ENCODE measurements at places on chromosomes 6 and 20. TPM values are rescaled to one million over a fixed set of nuclear protein-coding genes. Genes with fewer than 3 reads are reported as not detected.

CCN2 gene
- total RNA-seq: 556 TPM

DNA sequence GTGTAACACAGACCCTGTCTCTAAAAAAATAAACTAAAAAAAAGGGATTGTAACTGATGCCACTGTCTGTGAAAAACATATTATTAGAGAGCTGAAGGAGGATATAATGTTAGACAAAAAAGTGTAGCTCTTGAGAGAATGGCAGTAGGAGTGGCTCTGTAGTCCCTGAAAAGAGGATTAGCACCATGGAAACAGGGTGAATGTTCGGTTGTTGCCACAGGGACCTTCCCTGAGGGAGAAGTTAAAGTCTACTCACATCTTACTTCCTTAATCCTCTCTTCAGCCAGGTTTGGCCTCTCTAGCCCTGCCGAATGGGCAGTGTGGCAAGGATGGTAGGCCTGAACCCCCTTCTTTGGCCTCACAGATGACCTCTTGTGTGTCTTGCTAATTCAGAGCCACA is 12.1 kb downstream of the SCAND1 start:
- H3K36me3 ChIP-seq: peaks cover 83% of the 10 kb centered on the region
- H3K27ac ChIP-seq: no peak overlapping the region
- no peaks in the 10 kb centered on the region for H3K4me1 ChIP-seq
- no peak for DNase-seq
- no peak overlapping the region for H3K4me3 ChIP-seq

DNA sequence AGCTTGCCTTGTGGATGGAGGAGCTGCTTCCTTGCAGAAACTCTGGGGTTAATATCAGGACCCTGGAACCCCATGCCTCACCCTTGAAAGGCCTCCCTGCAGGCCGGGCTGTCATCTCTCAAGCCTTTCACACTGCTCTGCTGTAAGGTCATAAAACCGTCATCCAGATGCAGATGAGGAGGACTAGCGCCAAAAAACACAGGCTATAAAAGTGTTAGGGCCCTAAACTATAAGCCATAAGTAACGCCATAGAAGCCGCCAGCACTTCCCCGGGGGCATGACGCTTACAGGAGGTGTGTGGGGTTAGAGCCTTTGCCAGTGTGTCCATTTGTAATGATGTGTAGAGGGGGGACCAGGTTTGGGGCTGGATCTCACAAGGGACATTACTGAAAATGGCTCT is 47.6 kb downstream of the CDH4 start:
- H3K27me3 ChIP-seq: no peaks in the 10 kb centered on the region
- H3K36me3 ChIP-seq: no peaks in the 10 kb centered on the region
- H3K4me1 ChIP-seq: peaks cover 17% of the 10 kb centered on the region
- DNase-seq: no peak

GRCh38 chr20:54263116-54263690 is 55.3 kb downstream of the PFDN4 start:
- H3K27me3 ChIP-seq: no peaks in the 10 kb centered on the region
- no peak overlapping the region for H3K27ac ChIP-seq
- no peak overlapping the region for H3K4me3 ChIP-seq
- no peak for DNase-seq
- peaks cover 7% of the 10 kb centered on the region for H3K4me1 ChIP-seq

DNA sequence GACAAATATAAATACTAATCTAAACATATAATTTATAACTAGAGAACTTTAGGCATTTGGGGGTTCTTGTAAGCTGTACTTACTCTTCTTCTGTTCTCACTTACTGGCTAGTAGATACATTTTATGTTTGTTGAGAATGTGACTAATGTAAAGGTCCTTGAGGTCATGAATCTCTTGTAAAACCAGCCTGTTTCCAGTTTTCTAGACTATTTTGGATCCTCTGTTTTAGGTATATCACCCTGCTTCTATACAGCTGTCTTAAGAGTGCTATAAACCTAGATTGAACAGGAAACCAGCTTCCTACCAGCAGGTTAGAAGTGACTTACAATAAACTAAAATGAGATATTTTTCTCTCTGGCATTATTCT is 134.2 kb downstream of the PLCB4 start:
- DNase-seq: no peak
- H3K36me3 ChIP-seq: no peaks in the 10 kb centered on the region
- H3K27me3 ChIP-seq: no peaks in the 10 kb centered on the region
- H3K27ac ChIP-seq: no peak overlapping the region
- H3K4me1 ChIP-seq: no peaks in the 10 kb centered on the region

DNA sequence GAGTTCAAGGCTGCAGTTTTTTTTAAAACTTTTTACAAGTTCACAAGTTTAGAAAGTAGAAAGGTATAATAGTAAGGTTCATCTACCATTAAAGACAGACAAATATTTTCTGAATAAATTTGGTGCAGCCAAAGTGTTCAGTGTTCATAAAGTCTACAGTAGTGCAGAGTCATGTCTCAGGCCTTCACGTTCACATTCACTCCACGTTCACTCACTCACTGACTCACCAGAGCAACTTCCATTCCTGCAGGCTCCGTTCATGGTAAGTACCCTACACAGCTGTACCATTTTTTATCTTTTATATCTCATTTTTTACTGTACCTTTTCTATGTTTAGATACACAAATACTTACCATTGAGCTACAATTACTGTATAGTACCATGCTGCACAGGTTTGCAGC is 67.6 kb downstream of the B4GALT5 start:
- H3K36me3 ChIP-seq: peaks cover 96% of the 10 kb centered on the region
- no peak for DNase-seq
- no peaks in the 10 kb centered on the region for H3K27me3 ChIP-seq

DNA sequence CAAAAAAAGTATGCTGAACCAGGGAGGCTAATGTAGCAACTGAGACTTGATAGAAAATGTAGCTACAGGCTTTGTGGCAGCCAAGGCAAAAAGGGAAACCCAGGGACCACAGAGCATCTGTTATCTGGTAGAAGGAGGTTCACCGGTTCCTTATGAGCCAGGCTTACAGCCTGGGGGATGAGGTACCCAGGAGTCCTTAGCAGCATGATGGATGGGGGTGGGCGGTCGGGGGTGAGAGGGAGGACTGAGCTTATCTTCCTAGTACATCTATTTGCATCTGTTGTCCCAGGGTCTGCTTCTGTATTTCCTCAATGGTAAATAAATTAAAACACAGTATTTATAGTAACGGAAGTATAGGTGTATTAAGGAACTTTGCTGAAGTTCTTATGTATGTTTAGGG is 1.1 kb upstream of the GDAP1L1 start:
- H3K36me3 ChIP-seq: no peaks in the 10 kb centered on the region
- peaks cover 7% of the 10 kb centered on the region for H3K27me3 ChIP-seq
- no peak for DNase-seq
- H3K4me1 ChIP-seq: no peaks in the 10 kb centered on the region
- H3K4me3 ChIP-seq: no peak overlapping the region

GRCh38 chr20:50296450-50297375 is 106.1 kb downstream of the CEBPB start:
- no peaks in the 10 kb centered on the region for H3K27me3 ChIP-seq
- peak; percentile 72 for DNase-seq

DNA sequence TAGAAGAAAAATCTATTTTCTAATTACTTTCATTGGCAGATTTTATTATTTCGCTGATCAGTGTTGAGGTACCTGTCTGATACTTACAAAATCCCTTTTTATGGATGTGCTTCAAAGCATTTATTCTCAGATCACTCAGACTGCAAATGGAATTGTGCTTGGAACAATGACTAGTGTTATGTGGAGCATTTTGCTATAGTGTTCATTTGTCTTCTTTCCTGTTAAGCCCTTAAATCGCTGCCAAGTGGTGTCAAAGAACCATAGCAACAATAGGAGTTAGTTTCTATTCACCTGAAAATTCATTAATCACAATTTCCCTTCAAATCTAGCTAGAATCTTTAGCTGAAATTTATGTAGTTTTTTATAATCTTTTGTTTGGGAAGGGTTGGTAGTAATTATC is 29.8 kb downstream of the SMPDL3A start:
- H3K27ac ChIP-seq: no peak overlapping the region
- no peaks in the 10 kb centered on the region for H3K4me1 ChIP-seq
- no peak overlapping the region for H3K4me3 ChIP-seq
- DNase-seq: no peak
- H3K27me3 ChIP-seq: no peaks in the 10 kb centered on the region
- no peaks in the 10 kb centered on the region for H3K36me3 ChIP-seq

DNA sequence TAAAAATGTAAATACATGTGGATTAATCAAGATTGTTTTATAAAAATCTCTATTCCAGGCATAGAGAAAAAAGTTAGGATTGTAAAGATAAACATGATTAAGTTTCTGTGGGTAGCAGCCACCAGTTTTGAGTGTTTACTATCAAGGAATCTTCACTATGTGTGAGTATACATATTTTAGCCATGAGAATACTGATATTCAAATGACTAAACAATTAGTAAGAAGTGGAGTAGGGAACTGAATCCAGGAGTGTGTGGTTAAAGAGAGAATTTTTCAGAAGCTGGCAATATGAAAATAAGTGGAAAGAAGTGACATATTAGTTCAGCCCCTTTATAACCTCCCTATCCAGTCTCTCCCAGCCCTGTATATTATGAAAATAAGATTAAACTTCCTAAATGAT is 10.3 kb downstream of the ELOVL2 start:
- no peak for DNase-seq
- H3K4me1 ChIP-seq: no peaks in the 10 kb centered on the region
- H3K36me3 ChIP-seq: no peaks in the 10 kb centered on the region

DNA sequence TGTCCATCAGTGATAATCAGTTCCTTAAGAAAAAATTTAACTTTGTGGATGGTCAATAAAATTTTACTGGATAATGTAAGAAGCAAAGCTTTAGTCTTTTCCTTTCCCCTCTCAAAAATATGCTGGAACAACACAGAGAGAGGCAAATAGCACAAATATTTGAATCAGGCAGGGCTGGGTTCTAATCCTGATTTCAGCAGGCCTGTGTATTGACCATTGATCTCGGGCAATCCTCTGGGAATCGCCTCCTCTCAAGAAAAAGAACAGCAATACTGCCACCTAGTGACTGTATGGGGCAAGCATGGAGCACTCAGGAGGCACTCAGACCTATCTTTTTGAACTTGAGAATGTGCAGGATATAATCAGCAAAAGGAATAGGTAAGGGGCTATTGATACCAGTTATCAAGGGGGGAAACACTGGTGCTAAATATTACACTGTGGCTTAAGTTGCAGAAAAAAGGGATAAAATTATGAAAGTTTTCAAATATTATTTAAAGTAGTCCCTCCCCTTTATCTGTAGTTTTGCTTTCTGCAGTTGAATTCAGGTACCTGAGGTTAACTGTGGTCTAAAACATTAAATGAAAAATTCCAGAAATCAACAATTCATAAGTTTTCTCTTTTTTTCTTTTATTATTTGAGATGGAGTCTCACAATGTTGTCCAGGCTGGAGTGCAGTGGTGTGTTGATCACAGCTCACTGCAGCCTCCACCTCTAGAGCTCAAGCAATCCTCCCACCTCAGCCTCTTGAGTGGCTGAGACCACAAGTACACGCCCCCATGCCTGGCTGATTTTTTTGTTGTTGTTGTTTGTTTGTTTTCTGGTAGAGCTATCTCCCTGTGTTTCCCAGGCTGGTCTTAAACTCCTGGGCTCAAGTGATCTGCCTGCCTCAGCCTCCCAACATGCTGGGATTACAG is 91.8 kb upstream of the NHSL1 start:
- no peak for DNase-seq
- H3K27ac ChIP-seq: no peak overlapping the region
- H3K36me3 ChIP-seq: no peaks in the 10 kb centered on the region
- H3K4me1 ChIP-seq: peaks cover 32% of the 10 kb centered on the region

Measured in spleen (tissue), 13 donors.